CD4-positive, alpha-beta T cell treated with Interleukin-1 beta for 1 hour (primary cell): ENCODE measurements at places on chromosomes 4 and X.

DNA sequence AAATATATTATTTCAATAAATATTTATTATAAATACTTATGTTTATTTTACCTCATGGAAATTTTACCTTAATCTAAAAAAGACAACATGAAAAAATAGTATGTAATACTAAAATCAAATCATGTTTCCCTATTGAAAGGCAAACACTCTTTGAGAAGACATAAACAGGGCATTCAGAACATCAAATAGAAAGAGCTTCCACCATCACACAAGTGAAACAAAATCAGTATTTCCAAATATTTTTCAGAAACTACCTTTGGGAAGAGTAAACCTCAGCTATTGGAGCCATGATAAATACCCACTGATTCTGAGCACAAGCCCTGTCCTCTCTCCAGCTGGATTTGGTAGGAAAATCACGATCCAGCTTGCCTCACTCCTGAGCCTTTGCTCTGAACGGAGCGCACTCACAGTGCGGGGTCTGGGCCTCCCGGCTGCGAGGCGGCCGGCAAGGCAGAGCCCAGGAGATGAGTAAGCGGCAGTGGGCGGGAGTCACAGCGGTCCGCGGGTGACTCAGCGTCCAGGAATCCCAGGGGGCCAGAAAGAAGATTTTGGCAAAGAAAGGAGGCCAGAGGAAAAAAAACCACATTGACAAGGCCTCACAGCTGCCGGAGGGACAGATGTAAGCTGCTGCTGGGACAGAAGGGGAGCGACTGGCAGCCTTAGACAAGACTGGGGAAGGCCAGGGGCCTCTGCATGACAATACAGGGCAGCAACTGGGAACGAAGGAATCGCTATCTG, 14.7 kb upstream of the ANXA5 start:
- peak; percentile 39 for DNase-seq

DNA sequence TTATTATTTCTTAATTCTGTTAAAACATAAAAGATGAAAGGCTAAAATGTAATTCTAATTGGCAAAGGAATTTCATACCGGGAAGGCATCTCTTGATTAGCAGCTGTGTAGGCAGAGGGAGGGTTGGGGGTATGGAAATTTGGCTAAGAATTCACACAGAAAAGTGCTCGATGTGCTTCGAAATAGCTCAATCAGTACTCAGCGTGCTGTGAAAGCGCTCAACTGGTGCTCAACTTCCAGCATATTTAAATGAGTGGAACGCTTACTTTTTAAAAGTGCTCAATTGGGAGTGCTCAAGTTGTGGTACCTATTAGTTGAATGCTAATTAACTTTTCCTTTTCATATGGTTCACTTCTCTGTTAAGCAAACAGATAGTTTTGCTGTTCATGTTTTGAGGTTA, 695.9 kb upstream of the ATOH1 start:
- DNase-seq: no peak

DNA sequence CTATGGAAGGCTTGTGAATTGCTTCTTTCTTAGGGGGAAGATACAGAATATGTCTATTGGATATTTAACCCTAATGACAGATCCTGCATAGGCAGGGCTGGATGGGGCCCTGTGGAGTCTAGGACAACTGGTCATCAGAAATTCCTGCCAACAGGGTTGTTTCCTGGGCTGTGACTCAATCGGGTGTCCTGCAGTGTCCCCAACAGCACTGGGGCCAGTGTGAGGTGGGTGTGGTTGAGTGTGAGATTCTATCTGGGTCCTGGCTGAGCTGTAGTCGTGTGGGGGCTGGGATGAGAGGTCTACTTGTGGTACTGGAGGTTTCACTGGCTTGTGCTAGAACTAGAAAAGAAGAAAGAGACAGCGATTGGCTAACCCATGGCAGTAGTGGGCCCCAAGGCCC, 87.3 kb upstream of the WDR1 start:
- DNase-seq: no peak

GRCh38 chr4:140755774-140756318, 339 bp downstream of the TBC1D9 start:
- peak; percentile 42 for DNase-seq

DNA sequence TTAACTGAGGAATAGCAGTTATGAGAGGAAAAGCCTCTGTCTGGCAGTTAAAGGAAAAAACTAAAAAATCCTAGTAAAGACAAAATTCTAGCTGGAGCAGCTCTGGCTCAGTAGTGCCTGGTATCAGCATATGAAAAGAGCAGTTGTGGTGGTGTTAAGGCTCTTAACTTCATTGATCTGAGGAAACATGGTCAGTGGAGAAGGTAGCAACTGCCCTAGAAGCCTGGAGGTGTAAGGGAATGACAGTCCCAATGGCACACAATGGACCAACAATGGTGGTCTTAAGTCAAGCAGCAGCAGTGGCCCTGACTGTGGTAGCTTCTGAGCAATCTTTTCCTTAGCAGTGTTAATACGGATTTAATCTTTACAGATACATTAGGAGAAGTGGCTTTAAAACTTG, 189.6 kb upstream of the POF1B start:
- no peak for DNase-seq

DNA sequence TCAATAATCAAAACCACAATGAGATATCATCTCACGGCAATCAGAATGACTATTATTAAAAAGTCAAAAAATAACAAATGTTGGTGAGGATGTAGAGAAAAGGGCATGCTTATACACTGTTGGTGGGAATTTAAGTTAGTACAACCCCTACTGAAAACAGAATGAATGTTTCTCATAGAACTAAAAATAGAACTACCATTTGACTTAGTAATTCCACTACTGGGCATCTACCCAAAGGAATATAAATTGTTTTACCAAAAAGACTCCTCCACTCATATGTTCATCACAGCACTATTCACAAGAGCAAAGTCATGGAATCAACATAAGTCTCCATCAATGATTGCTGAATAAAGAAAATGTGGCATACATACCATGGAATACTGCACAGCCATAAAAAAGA, 278.1 kb upstream of the ARSJ start:
- no peak for DNase-seq

- DNase-seq: no peak
Measured at GRCh38 chrX:34559325-34559724, 97.8 kb downstream of the TMEM47 start.

GRCh38 chr4:81903212-81903611, 431.5 kb upstream of the RASGEF1B start:
- DNase-seq: no peak

GRCh38 chrX:16308773-16309172, 141.5 kb downstream of the MAGEB17 start:
- DNase-seq: no peak

- DNase-seq: no peak
Measured at GRCh38 chrX:150182161-150182560, 181.0 kb upstream of the MAMLD1 start.

- no peak for DNase-seq
Measured at GRCh38 chr4:44237643-44238042, 211.0 kb downstream of the KCTD8 start.

DNA sequence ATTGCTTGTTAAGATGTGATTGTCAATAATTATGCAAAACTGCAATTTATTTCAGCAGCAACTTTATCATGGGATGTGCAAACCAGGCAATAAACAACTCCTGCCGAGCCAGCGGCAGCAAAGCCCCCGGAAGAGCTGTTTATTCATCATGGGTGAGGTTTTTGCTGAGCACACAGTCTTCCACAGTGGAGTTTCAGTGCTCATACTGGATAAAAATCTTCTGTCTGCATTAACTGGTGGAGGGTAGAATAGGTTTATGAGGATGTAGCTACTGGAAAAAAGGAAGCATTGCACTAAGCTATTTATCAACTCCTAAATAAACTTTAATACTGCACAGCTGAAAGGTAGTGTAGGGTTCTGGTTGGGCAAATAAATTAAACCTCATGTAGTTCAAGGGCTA, 557.4 kb upstream of the FTHL17 start:
- no peak for DNase-seq

DNA sequence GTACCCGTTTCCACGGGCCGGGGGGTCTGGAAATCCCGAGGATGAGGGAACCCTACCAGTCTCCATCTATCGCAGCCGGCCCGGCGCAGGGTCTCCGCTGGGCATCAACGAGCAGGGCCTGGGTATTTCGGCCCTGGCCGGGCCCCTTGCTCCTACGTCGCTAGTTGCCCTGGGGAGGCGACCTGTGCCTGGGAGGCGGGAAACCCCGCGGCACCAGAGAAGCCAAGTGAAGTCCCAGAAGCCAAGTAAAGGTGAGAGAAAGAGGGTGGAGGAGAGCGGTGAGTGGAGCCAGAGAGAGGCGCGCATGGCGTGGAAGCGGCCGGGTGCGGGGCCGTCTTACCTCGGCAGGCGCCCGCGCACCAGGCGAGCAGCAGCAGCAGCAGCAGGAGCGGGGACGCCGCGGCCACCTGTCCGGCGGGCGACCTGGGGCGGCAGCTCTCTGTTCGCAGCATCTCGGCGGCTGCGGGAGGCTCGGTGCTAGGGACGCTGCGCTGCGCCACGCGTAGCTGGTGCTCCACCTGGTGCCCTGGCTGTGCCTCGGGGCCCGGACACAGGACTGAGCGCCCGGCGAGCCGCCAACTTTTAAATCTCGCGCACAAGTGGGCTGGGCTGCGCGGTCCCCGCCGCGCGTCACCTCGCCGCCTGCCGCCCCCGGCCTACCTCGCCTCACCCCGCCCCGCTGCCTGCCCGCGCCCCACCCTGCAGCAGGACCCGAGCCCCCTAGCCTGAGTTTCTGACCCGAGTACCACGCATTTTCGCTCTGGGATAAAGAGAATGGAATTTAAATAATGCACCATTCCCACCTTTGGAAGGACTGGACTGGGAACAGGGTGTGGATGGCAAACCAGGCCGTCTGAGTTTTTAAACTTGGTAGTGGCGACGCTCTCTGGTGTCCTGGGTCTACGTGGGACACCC, at the start of gene NMU:
Gene NMU (minus strand): TSS at position 558 of the 915 bp plus-strand sequence. CDS start 106 bp downstream, at position 452.
- peak; percentile 8 for DNase-seq

DNA sequence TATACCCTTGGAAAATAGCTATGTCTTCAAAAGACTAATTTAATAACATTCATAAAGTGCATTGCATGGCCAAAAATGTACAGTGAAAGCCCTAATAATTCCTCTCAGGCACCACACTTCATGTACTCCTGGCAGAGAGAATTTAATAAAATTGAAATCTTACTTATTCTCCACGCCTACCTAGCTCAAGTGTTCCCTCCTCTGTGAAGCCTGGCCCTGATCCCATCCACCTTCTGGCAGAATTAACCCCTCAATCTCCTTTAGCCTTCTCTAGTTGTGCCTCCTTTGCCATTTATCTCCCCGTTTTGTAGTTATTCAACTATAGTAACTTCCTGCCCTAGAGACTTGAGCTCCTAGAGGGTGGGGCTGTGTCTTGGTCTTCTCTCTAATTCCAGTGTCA, 26.7 kb downstream of the ACE2 start:
- DNase-seq: no peak

- DNase-seq: no peak
Measured at GRCh38 chr4:19298998-19299397, 952.7 kb upstream of the SLIT2 start.

GRCh38 chr4:163558539-163559044, 64.1 kb downstream of the TMA16 start:
- peak; percentile 21 for DNase-seq

DNA sequence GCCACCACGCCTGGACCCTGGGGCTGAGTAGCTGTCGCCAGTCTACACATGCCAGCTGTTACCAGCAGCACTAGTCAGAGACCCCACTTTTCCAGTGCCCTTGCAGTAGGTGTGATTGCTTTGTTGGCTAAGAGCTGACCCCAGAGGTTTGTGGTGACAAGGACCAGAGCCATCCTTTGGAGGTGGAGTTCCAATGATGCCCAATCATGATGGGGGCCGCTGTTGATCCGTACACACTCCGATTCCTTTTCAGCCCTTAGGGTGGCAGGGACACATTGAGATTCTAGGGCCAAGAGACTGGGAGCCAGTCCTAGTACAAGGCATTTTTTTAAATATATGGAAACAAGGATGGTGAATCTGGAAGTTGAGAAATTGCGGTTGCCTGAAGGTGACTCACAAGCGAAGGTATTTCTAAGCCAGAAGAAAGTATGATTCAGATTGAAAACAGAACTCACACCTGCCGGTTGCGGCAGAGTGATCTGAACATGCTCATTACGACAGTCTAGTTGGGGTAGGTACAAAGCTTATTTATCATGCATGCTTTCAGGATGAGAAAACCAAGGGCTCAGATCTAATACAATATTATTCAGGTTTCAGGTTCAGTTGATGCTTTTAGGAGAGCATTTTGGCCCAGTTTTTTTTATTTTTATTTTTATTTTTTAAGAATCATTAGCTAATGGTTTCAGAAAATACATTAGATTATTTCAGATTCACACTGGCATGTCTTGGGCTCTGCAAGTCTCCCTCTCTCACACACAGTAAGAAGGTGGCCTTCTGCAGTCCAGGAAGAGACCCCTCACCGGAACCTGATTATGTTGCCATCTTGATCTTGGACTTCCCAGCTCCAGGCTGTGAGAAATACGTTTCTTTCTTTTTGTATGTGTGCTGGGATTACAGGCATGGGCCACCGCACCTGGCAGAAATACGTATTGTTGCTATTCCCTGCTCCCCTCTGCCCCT, 43.4 kb downstream of the SHROOM2 start:
- no peak for DNase-seq

DNA sequence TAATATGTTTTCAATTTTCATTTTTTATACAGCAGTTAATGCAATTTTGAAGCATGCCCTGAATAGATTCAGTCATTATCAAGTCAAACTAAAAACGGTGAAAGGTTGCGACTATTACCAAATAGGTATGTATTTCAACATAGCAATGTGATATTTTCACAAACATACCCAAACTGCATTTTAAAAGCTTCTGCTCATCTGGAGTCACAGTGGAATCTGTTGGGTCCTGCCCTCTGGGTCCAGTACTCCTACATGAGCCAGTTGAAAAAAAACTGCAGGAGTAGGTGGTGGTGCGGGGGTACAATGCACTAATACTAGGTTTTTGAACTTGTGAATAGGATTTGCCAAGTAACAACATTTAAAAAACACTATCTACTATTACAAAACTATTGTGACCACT, 938 bp downstream of the GPR34 start:
- DNase-seq: no peak

- DNase-seq: no peak
Measured at GRCh38 chrX:68894142-68894512, 65.3 kb downstream of the EFNB1 start.

- no peak for DNase-seq
Measured at GRCh38 chr4:185885075-185885474, 73.1 kb upstream of the SORBS2 start.

- DNase-seq: no peak
Measured at GRCh38 chr4:26067035-26067434, 153.0 kb downstream of the SMIM20 start.

DNA sequence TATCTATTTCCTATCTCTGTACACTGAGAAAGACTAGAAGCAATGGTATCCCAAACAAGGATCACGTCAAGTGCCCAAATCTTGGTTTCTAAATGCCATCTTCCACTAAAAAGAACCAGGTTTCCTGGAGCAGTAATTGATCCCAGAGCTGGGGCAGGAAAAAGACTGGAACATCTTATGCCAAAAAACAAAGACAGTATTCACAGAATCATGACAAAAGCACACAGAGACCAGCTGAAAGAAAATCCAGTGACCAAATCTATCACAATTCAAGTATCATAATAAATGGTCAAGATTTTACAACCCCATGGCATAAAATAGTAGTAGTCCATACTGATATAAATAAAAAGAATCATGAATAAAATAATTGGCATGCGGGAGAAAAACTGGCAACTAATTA, 44.9 kb downstream of the CENPC start:
- no peak for DNase-seq
